ENCODE measurements at places on chromosomes 7 and 10.

GRCh38 chr10:5480162-5480941 is 19.0 kb downstream of the CALML5 start:
- no peak for DNase-seq

DNA sequence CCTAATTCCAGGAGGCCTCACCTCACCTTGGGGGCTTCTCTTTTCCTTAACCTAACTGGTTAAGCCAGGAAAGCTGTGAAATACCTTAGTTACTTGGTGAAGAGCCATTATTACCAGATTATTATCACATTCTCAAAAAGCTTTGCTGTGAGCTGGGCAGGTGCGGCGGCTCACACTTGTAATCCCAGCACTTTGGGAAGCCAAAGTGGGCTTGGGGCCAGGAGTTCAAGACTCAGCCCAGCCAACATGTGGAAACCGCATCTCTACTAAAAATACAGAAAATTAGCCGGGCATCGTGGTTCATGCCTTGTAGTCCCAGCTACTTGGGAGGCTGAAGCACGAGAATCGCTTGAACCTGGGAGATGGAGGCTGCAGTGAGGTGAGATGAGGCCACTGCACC is 102.4 kb upstream of the KLF6 start:
- no peak for DNase-seq

DNA sequence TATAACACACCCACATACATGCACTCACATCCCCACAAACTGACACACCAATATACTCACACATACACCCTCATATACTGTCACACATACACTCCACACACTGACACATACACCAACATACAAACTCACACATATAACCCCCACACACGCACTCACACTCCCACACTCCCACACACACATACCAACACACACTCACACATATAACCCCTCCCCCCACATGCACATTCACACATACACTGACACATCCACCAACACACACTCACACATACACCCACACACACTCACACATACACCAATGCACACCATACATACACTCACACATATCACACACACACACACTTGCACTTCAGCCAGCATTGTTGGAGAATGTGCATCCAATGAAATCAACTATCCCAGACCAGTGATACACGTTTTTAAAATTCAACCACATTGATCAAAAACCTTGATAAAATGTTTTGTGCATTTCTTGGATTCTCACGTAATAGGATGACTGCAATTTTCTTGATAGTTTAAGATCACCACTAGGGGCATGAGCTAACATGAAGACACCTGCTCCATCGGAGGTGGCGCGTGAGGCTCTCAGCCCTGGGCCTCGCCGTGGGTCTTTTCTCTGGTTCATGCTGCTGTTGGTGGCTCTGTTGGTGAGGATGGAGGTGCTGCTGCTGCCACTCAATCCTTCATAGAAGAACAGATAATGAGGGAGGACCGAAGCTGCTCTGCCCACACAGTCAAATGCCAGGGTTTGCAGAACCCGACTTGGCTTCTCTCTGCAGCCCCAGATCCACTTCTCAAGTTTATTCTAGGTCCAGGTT is 32.1 kb upstream of the CHST15 start:
- no peak for DNase-seq

- DNase-seq = no peak
These were observed 257 bp downstream of the WAC start for GRCh38 chr10:28533186-28533564.

DNA sequence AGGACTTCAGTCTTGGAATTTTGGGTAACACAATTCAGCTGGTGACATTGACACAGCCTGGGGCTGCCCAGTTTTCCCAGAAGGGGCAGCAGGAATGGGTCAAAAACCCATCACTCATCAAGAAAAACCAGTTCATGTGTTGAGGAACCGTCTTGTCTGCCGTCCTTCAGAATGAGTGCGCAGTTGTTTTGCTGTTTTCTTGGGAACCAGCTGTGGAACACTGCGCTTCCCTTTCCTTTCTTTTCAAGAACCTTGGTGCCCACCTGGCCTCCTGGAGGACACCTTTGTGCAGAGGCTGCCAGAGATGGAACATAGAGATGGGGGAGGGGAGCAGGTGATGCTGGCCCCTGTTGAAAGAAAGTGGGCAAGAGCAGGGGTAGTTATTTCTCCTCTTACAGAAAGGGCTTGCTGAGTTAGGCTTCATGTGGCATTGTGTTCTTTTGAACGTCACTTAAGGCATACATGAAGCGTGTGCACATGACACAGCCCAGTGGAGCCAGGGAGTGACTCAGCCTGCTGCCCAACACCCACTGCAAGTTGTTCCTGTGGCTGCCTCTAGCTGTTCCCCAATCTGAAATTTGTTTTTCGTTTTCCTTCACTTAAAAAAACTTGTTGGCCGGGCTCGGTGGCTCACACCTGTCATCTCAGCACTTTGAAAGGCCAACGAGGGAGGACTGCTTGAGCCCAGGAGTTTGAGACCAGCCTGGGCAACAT is 87.4 kb upstream of the TNS3 start:
- DNase-seq = no peak

DNA sequence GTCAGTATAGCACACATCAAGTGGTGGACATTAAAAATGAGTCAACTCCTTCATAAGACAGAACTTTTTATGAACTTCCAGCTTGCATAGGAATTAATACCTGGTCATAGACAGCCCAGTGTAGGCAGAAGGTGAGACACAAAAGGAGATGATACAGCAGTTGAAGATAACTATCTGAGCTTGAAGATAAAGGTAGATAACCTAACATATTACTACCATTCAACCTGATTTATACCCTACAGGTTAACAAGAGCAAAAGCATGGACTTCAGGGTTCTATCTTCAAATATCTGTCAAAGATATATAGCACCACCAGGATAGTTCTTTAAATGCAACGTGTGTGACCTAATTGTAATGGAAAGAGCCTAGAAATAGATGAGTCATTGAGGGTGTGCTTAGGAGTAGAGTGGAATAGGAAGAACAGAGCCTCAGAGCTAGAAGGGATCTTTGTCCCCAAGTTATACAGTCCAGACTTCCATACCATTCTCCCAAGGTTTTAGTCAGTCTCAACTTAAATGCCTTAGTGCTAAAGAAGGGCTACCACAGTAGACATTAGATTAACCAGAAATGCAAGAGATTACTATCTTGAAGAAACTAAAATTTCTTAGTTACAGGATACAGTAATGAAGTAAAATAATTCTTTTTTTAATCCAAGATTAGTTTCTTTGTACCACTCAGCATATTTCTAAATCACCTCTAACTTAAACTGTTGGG is 9.2 kb downstream of the ZNF800 start:
- no peak for DNase-seq

DNA sequence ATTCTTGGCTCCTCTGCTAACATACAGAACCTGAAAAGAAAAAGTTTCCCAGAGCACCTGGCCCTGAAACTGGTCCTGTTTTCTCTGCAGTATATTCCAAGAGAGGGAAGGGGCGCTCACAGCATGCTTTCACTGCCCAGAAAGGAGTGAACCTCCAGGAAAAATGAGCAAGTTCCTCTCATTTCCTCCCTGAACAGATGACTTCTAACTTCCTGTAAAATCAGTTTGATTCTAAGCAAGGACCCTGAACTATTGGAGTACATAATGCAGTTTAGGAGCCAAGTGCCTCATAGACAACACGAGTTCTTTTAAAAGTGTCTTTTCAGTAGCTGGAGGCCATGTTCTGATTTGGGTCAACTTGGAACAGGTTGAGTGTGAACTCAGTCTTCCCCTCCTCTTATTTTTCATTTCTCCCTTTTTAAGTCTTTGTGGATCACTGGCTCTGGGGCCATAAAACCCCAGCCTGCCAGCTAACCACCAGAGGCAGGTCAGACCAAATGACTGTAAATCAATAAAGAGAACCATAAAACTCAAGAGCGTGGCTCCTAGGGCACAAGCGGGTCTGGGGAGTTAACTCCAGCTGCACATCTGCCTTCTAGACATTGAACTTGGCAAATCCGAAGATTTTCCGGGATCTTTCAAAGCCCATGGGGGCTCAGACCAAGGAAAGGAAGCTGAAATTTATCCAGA is 5.9 kb upstream of the LRRC18 start:
- DNase-seq = no peak

DNA sequence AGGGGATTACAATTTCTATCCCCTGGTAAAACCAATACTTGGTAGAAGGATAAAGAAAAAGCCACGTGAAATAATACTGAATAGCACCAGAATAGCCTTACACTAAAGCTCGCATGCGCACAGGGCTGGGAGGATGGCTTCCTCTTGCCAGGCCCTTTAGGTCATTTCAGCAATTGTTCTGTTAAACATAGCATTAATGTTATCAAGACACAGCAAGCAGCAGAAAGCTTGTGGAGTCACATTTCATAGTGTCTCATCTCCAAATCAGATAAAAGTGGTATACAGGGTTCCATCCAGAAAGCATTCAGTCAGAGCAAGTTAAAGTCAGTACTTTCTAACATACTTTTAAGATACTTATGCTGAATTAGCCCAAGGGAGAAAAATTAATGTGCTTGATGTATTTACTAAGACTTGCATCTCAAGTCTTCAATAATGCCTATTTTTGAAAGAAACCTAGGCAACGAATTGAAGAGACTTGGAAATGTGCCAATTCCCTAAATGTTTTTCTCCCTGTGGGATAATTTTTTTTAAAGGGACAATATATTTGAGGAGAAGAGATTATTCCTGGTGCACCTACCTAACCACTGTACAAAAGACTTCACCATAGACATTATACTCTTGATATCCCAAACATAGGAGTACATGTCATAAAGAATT is 14.3 kb upstream of the NPM3 start:
- DNase-seq = no peak

DNA sequence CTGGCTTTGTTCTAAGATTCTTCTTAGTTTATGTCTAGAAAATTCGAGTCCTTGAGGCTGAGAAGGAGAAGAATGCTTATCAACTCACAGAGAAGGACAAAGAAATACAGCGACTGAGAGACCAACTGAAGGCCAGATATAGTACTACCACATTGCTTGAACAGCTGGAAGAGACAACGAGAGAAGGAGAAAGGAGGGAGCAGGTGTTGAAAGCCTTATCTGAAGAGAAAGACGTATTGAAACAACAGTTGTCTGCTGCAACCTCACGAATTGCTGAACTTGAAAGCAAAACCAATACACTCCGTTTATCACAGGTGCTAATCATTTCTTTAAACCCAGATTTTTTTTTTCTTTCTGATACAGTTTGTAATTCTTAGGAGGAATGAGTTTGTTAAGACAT is 6.7 kb downstream of the CEP55 start:
- DNase-seq = no peak

DNA sequence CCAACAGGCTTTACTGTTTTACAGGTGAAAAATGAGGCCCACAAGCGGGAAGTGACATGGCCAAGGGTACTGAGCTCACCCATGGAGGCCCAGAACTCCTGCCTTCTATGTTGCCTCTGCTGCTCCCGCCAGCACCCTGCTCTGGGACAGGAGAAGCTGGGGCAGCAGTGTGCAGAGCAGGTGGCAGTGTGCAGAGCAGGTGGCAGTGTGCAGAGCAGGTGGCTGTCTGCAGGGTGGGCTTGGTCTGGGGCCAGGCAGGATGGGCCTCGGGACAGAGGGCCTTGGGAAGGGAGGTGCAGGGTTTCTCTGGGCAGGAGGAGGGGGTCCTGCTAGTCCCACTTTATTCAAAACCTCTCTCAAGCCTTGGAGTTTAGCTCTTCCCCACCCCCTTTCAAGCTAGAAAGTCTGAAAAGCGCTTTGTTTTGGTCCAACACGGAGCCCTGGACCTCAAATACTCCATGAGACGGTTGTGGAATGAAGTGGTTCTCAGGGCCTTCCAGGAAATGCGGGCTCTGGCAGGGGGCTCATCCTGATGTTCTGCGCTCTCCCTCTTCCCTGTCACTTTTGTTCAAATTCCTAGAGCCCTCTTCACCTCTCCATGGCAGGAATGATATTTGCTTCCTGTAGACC is 26.8 kb downstream of the TSPAN15 start:
- no peak for DNase-seq

DNA sequence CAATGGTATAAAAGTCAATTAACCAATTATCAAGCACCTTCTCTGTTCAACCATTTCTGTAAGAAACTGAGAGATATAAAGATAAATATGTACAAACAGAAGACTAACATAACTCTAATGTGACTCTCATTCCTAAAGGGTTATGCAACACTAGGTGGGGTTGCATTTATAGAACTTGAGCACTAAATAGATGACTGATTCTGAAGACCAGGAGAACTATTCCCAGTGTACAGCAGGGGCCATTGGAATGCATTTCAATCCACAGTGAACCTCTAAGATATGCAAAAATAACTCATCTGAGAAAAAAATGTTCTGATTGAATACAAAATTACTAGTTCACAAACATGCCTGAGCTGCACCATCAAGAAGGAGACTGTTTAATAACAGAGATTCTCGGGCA is 341.2 kb upstream of the STEAP1 start:
- DNase-seq = no peak

- no peak for DNase-seq
These were observed 58.1 kb downstream of the CTBP2 start for GRCh38 chr10:125102246-125102645.

GRCh38 chr10:86335257-86335656 is 31.3 kb downstream of the GRID1 start:
- DNase-seq = no peak

- no peak for DNase-seq
These were observed 131.2 kb downstream of the DGKI start for GRCh38 chr7:137715533-137715932.

- DNase-seq = no peak
These were observed 32.6 kb downstream of the PRLHR start for GRCh38 chr10:118562851-118563250.

- no peak for DNase-seq
These were observed 316.9 kb upstream of the PLXDC2 start for GRCh38 chr10:19499291-19499770.

DNA sequence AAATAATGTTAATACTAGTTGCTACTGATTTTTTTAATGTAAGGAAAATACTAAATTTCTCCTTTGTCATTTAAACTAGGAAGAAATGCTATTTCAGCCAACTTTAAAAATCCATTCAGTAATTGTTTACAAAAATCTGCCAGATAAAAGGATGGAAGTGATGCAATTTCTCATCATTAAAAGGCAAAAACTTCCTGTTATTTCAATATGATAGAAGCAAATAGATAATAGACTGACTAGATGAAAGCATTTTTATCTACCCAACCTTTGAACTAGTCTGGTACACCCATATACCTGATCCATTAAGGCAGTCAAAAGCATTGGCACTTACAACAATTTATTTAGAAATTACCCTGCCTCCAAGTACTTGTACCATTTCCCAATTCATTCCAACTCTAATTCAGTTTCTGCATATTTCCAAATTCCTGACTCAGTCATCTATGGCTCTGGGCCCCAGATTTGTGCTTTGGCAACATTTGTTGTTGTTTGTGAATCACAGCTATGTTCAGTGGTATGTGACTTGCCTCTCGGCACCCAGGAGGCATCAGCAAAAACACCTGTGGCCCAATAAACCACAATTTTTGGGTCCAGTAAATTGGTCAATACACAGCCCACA is 482.6 kb upstream of the SEMA3A start:
- no peak for DNase-seq
